ENCODE measurements at places on chromosomes 3 and 15.

GRCh38 chr15:99404454-99404853 lies 153.2 kb downstream of the LRRC28 start:
- DNase-seq, result no peak

DNA sequence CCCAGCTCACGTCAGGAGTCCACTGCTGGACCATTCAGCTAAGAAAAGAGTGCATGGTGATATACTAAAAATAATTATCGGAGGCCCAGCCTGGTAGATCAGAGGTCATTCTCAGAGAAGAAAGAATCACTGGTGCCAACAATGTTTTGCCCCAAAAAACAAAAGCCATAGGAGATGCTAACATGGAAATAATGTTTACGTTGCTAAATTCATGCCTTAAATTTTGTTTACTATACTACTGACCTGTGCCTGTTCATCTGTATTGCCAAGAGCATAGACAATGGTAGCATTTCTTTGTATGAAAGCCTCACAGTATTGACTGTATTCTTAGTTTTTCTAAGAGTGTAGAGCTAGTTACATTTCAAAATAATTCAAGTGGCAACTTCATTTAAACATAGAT lies 138.1 kb upstream of the GPR149 start:
- no peak for DNase-seq

- no peak for DNase-seq
Observed at GRCh38 chr15:91950631-91951329, 97.3 kb downstream of the SLCO3A1 start.

DNA sequence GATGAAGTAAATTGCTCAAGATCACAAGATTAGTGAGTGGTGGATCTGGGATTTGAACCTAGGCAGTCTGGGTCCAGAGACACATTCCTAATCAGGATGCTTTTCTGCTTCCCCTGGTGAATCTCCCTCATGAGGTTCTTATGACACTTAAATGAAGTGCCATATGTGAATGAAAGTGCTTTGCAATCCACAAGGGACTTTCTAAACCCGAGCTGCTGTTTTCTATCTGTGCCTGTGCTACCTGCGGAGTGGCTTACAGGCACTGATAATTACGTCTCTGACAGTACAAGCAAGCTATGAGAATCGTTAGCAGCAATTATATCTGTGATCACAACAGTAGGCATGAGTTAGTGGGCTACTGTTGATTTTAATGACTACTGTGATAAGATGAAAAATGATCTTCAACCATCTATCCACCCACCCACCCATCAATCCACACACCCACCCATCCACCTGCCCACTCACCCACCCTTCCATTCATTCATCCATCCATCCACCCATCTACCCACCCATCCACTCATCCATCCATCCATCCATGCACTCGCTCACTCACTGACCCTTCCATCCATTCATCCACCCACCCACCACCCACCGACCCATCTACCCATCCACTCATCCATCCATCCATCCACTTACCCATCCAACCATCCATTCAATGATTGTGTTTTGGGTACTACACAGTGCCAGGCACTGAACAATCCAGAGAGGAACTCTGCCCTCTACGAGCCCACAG lies 51.8 kb downstream of the ATP2B2 start:
- DNase-seq, result no peak

- DNase-seq, result no peak
Observed at GRCh38 chr15:57573151-57573550, 18.6 kb upstream of the MYZAP start.

DNA sequence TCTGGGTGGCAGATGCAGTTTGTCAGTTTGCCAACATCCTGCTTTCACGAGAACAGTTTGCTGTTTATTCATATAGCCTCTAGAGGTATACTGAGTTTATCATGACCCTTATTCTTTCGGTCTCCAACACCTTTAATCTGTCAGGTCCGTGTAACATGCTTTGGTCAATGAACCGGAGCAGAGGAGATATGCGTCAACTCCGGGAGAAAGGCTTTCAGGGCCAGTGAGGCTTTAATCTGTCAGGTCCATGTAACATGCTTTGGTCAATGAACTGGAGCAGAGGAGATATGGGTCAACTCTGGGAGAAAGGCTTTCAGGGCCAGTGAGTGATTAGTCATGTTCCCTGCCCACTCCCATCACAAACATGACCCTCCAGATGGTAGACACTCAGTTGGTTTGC lies 16.9 kb upstream of the GPD1L start:
- no peak for DNase-seq

DNA sequence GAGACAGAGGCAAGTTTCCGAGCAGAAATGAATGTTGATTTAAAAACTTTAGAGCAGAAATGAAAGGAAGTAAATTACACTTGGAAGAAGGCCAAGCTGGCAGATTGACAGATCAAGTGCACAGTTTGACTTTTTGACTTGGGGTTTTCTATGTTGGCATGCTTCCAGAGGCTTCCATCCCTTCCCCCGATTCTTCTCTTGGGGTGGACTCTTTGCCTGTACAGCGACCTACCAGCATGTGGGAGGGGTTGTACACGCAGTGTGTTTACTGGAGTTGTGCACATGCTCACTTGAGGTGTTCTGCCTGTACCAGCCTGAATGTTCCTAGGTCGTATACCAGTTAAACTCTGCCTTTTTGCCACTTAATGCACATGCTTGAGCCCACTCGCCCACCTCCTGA lies 701.5 kb upstream of the GBE1 start:
- no peak for DNase-seq

DNA sequence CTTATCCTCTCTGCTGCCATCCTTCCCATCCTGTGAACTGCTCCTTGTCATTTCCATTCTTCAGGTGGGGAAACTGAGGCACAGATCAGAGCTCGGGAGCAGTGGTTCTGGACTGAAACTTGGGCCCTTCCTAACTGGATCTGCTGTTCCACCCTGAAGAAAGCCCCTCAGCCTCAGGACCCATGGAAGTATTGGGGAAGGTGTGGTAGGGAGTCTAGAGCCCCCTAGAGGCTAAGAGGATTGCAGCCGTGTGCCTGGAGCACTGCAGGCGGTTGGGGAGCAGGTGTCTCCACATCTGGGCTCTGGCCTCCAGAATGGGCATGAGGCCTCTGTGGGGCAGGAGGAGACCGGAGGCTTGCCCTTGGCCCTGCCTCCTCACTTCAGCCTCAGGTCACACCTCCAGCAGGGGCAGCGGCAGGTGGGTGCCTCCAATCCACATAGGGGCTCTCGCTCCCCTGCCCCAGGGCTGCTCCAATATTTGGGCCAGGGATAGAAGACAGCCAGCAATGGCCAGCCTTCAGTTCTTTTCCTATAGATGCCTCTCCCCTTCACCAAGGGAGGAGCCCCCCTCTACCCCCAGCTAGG lies 28.1 kb downstream of the DNAJB8 start:
- DNase-seq, result no peak

- DNase-seq, result peak; percentile 60
Observed at GRCh38 chr3:50194128-50194902, 2.9 kb downstream of the GNAT1 start.
